ENCODE measurements at places on chromosomes 5 and 9.

- no peak for DNase-seq
Measured at GRCh38 chr5:174409070-174409469, 315.3 kb upstream of the MSX2 start.

DNA sequence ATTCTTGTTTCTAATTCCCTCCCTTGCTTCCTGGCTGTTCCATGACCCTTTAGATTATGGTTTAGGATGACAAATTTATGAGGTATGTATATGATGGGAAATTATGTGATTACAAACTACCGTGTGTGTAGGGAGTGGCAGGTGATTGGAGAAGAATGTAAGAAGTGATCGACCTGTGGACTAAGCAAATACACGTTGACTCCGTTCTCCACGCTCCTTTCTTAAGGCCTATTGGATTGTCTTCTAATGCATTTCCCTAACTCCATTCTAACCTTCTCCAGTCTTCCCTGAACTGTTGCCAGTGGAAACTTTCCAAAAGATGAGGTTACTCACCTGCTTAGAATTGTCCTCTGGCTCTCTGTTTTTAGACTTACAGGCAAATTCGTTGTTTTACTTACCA, 36.6 kb downstream of the MVB12B start:
- no peak for DNase-seq

- DNase-seq, result peak; percentile 76
Measured at GRCh38 chr9:127388037-127388855, 8.7 kb upstream of the SLC2A8 start.

DNA sequence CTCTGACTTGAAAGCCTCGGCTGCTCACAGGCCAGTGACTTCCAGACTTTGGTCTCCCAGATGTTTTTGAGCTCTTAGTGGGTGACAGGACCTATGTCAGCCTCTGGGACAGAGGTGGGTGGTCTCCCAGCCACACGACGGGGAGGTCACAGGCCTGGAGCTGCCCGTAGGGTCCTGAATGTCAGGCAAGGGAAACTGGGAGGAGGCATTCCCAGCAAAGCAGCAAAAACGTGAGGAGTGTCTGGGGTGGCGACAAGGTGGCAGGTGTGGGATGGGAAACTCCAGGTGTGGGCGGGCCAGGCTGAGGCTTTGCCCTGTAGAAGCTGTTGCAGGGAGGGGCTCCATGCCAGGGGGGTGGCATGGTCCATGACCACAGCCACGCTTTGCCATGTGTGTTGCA, 110.5 kb downstream of the CACNA1B start:
- DNase-seq, result no peak

- DNase-seq, result no peak
Measured at GRCh38 chr5:176781638-176782570, 28.5 kb upstream of the UNC5A start.
